ENCODE measurements at places on chromosomes 16 and 17.

DNA sequence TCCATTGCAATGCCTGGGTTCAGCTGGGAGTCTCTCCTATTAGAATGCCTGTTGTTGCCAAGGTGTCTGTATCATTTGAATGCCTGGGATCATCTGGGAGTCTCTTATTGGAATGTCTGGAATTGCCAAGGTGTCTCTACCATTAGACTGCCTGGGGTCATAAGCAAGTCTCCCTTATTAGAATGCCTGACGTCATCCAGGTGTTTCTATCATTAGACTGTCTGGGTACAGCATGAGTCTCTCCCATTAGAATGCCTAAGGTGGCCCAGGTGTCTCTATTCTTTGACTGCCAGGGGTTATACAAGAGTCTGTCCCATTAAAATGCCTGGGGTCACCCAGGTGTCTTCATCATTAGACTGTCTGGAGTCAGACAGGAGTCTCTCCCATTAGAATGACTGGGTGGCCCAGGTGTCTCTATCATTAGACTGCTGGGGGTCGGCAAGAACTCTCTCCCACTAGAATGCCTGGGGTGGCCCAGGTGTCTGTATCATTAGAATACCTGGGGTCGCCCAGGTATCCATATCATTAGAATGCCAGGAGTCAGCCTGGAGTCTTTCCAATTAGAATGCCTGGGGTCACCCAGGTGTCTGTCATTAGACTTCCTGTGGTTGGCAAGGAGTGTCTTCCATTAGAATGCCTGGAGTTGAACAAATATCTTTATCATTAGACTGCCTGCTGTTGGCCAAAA lies 2274.0 kb downstream of the TP53TG3F start:
- no peak for DNase-seq

DNA sequence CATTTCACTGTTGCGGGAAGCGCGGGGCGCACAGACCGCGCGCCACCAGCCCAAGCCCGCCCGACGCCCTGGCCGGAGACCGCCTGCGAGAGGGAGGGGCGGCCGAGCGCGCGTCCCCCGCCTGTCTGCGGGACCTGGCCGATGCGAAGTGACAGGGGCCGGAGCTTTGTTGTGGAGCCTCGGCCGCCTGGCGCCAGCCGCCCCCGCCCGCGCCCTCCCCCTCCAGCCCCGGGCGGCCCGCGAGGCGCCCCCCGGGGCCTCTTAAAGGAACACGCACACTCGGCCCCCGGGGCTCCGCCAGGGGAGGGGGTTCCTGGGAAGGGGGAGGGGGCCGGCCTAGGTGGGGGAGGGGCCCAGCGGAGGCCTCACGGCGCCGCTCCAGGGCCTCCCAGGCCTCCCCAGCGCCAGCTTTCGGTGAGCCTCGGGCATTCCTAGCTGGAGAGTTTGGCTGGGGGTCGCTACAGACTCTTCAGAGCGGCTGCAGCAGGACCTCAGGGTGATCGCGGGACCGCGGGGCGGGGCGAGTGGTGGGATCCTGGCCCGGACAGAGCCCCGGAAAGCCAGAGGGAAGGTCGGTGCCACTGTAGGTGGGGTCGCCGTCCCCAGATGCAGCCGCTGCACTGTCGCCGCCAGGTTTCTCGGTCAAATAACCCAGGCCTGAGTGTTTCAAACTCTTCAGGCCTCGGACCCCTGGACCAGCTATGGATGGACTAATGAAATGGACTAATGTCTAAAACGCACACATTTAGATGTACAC lies 2.4 kb upstream of the TBX2 start:
- no peak for DNase-seq

DNA sequence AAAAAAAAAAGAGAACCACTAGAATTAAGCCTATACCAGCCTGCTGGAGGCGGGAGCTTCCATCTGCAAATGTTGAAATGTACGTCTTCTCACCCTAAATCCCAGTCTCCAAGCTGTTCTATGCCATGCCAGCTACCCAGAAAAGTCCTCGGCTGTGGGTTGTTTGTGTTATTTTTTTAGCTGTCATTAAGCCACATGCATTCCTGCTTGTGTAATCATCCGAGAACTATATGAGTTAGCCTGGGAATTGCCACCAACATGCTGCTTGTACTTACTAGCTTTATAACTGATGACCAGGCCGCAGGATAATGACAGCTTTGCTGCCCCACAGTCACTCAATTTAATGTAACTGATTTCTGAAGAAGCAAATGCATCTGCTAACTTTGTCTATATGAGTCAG lies 313.9 kb upstream of the SALL1 start:
- no peak for DNase-seq

GRCh38 chr16:21982108-21982507 lies 18.8 kb downstream of the PDZD9 start:
- no peak for DNase-seq

- no peak for DNase-seq
Observed at GRCh38 chr17:8574687-8575086, 55.8 kb downstream of the MYH10 start.

- DNase-seq: no peak
Observed at GRCh38 chr16:30747331-30747730, 894 bp upstream of the PHKG2 start.

DNA sequence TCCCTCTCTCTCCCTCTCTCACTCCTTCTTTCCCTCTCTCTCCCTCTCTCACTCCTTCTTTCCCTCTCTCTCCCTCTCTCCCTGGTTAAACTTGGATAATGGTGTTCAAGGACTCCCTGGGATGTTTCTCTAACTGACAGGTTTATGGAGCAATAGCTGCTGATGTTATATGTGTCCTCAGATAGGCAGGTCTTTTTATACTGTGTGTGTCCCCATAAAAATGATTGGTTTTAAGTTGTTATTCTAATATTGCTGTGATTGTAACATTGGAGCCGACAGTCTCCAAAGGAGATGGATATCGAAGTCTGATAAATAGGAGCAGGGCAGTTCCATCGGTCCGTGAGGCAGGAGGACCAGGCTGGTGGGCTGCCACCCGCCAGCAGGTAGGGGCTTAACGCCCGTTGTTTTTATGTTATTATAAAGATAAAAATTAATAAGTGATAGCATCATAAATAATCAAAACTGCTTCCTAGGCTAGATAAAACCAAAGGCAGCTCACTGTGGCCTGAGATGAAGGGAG lies 38.1 kb upstream of the C16orf82 start:
- DNase-seq: no peak

DNA sequence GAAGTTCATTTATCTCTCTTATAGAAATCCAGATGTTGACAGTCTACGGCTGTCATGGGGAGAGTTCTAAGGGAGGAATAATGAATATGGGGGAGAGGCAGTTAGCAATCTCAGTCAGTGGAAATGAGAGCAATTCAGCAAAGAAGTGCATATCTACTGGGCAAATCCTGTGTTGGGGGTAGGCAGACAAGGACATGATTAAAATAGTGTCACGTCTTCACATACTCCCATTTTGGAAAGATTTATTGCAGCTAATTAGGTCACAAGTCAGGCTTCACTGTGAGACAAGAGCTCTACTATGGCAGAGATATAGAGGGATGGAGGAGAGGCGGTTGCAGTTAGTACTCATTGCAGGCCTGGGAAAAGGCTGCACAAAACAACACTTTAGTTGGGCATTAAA lies 29.8 kb downstream of the LRRC36 start:
- DNase-seq: no peak

- no peak for DNase-seq
Observed at GRCh38 chr17:55321427-55322060, 56.8 kb downstream of the HLF start.

- no peak for DNase-seq
Observed at GRCh38 chr16:9318764-9319163, 227.3 kb downstream of the HAPSTR1 start.

- no peak for DNase-seq
Observed at GRCh38 chr17:19460700-19461099, 49.7 kb downstream of the RNF112 start.

GRCh38 chr16:81708266-81709015 lies 70.7 kb upstream of the PLCG2 start:
- DNase-seq: no peak

- DNase-seq: no peak
Observed at GRCh38 chr16:81601008-81601428, 156.4 kb downstream of the CMIP start.

All from GM12892 (cell line).